ENCODE measurements at places on chromosomes 7 and 10.

DNA sequence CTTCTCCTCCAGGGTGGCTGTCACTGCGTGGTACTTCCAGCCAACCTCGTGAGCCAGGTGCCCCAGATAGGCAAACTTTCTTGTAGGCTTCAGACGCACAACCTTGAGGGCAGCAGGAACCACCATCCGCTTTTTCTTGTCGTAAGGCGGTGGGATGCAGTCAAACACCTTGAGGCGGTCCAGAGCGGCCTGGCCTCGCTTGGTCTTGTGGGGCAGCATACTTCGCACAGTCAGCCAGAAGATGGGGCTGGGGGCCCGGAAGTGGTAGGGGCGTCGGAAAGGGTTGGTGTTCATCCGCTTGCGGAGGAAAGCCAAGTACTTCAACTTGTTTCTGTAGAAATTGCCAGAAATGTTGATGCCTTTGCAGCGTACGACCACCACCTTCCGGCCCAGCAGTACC is 17.4 kb downstream of the SHOC2 start:
- DNase-seq: no peak

GRCh38 chr7:98423043-98423442 is 22.2 kb upstream of the BAIAP2L1 start:
- no peak for DNase-seq

GRCh38 chr10:85666102-85666501 is 700.5 kb downstream of the GRID1 start:
- no peak for DNase-seq

DNA sequence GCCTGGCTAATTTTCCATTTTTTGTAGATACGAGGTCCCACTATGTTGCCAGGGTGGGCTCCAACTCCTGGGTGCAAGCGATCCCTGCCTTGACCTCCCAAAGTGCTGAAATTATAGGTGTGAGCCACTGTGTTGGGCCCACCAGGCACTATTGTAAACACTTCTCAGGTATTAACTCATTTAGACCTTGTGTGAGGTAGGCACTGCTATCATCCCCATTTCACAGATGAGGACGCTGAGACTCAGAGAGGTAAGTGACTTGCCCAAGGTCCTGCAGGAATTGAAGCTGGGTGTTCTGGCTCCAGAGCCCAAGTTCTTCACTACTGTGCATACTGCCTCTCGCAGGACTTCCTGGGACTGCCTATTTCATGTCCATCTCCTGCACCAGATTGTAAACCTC is 67.1 kb upstream of the SYPL1 start:
- DNase-seq: no peak

DNA sequence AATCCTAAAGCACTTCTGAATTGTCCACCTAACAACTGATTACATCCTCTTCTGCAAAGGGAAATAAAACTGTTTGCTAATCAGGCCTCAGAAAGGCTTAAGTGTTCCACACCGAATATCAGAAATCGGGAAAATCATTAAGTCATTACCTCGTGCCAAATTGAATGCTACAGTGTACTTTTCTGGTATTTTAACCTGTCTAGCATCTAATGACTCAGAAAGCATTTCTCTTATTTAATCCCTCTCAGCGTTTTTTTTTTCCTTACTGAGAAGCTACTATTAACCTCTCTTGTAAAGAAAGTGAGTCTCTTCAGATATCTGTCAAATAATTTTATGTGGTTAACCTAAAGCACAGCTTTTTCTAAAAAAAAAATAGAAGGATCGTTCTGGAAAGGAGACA is 28.6 kb downstream of the VIM start:
- no peak for DNase-seq

GRCh38 chr10:58642283-58642682 is 129.6 kb downstream of the BICC1 start:
- DNase-seq: no peak

GRCh38 chr7:95105627-95106026 is 198.2 kb downstream of the PPP1R9A start:
- no peak for DNase-seq

DNA sequence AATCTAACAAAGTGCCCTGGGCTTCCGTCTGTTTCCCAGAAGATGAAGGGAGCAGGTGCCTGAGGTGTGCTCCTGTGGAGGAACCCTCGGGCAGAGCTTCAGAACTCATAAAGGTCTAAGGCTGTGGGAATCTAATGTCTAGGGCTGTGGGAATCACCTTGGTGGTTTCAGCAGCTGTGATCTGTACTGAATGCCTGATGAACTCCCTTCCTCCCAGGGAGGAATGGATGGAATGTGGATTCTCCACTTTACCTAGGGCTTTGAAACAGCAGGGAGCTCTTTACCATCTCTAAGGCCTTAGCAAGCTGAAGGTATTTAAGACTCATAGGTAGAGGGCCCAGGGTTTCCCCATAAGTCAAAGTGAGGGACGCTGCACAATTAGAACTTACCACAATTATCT is 36.0 kb upstream of the SEMA3E start:
- DNase-seq: no peak

DNA sequence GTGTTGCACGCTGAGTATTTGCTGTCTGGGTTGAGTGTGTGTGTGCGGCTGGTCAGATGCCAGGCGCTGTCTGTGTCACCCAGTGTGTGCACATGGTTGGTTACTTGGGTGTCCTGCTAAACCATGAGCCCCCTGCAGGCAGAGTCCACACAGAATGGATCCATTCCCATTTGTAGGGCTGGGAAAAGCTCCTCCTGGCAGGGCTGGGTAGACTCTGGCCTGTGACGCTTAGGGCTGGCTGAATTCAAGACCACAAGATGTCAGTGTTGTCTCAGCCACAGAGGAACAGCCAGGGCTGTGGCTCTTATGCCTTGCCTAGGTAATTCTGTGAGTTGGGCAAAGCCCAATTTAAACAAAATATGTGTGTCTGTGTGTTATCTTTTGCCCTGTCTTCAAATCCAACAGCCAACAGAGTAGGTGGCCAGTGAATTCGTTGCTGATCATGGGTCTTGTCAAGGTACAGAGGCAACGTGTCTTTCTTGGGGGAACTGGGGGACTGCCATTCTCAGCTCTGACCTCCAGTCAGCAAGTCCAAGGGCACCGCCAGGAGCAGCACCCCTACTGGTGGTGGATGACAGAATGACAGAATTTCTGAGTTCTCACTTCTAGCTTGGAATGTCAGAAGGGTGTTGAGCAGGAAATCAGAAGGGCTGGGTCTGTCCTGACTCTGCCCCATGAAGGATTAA is 285.1 kb downstream of the CCSER2 start:
- DNase-seq: no peak

DNA sequence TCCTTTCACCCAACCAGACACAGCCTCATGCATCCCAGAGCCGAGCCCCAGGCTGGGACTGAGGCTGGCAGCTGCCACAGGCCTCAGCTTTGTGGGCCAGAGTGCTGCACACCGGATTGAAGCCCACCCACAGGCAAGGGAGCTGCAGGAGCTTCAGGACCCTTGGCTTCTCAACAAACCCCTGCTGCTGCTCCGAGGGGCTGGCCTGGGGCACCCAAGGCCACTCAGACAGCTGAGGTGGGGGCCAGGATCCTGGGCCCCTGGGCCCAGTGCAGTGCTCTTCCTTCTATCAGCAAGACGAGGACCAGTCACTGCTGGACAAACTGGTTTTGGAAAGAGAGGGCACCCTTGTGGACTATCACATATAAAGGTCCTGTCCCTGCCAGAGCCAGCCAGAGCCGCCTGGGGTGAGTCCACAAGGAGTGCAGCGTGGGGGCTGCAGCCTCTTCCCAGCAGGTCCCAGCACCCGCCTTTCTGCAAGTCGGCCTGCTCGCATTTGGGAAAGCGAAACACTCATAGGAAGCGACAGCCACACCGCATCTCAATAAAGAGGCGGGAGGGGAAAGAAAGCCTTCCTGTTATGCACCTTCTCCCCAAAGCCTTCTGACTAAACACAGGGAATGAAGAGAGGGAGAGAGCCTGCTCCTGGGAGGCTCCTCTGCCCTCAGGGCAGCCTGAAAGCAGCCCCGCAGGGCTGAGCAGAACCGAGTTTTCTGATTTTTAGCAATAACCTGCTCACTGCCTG is 9.5 kb upstream of the TCERG1L start:
- DNase-seq: no peak

- DNase-seq: no peak
Observed at GRCh38 chr7:111535142-111535870, 27.0 kb downstream of the IMMP2L start.

GRCh38 chr7:137670222-137671064 is 176.3 kb downstream of the DGKI start:
- no peak for DNase-seq

GRCh38 chr7:20241911-20242261 is 24.7 kb upstream of the MACC1 start:
- DNase-seq: no peak

GRCh38 chr7:6227294-6227846 is 45.1 kb downstream of the CYTH3 start:
- no peak for DNase-seq

DNA sequence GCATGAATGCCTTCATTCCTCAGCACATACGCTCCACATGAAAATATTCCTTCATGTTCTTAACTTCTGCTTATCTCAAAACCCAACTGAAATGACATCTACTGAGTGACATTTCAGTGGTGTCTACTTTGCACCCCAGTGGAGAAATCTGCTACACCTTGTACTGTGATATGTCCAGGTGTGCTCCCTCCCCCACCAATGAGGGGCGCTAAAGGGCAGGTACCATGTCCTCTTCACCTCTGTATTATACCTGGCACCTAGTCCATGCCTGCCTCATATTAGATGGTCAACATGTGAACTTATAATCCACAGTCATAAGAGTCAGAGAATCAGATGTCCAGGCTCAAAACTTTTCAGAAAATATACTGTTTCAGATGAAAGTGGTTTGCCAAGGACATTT is 2.1 kb downstream of the PAXIP1 start:
- peak; percentile 11 for DNase-seq

DNA sequence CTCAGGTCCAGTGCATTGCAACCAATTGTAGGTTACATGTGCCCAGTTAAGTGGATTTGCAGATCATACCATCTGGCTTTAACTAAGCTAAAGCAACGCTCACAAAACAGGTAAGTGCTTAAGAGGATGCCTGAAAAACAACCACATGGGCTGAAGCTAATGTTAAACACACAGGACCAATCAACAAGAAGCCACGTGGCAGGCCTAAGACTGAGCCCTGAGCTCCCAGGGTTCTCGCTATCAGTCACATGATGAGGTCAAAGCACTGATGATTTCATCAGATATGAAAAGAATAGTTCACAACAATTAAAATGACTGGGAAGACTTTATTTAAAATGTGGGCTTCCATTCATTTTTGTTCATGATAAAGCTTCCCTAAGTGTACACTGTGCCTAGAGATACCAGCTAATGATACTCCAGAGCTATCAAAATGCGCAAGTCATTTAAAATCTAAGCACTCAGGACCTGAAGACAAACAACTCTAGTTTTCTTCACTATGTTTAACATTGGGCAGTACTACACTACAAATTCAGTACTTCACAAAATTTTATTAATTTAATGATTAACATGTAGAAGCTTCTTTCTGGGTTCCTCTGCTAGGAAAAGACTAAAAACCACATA is 90.6 kb downstream of the PIP4K2A start:
- DNase-seq: no peak

GRCh38 chr7:107803009-107803610 is at the start of gene SLC26A3:
Gene SLC26A3 (minus strand): TSS chr7:107803223. CDS start chr7:107794509, 8,714 bp downstream.
- DNase-seq: no peak

DNA sequence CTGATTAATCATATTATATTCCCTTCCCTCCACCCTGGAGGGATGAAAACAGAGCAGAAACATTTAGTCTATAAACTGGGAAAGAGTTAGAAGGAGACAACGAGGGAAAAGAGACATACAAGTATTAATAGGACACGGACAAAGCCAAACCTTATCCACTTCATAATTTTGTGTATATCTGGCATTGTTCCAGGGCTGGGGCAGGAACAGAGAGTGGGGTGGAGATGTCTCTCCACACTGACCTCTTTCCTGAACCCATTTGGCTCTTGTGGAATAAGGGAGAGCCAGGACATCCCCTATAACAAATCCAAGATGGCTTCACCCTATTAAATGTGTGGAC is 43.7 kb upstream of the TSPAN33 start:
- DNase-seq: no peak

DNA sequence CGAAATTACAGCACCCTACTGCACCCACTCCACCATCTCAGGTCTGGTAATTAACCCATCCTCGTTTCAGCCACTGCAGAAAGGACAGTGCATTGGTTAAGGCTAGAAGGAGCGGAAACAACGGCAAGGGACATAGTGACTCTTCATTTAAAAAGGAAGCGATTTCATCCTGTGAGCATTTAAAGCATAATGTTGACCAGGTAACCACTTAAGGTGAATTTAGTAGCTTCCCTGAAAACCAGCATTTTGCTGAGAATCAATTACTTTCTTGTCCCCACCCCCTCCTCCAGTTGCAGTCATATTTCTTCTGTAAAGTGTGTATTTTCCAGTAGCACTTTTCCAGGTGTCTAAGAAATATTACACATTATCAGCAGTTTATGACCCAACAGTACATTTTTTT is 821 bp upstream of the JAZF1 start:
- no peak for DNase-seq

GRCh38 chr7:34776748-34777358 is 118.8 kb downstream of the NPSR1 start:
- DNase-seq: no peak

GRCh38 chr7:18503126-18503866 is 7.7 kb downstream of the HDAC9 start:
- DNase-seq: no peak

- no peak for DNase-seq
Observed at GRCh38 chr7:2734751-2735571, 47.0 kb downstream of the AMZ1 start.

DNA sequence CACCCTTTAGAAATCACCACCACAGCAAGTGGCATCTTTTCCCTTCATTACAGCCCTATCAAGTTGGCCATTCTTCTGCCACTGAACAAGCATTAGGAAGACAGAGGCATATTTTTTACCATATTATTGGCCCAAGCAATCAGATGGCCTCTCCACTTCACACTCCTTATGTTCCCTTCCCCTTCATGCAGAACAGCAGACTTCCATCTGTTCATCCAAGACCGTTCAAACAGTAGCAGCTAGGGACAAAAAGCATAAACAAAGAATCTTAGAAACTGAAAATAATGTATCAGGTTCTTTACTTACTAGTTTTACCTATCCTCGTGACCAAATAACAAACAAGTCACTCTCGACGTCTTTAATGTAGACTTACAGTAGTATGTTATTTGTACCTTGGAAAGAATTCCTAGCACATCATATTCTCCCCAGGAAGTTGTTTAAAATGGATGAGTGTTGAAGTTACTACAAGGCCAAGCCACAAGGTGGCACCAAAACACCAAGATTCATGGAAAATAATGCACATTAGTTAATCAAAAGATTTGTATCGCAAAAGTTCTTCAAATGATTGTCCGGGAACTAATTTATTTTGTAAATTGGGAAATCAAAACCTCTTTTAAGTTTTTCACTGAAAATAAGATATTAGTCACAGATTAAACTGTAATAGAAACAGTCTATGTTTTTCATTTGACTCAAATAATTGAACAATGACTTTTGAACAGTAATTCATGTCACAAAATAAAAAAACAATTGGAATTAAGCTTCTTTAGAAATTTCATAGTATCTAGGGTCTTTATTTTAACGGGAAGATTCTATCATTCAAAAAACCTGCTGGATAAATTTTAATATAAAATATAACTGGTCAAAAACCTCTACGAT is 112.1 kb downstream of the VPS41 start:
- DNase-seq: peak; percentile 59

- DNase-seq: no peak
Observed at GRCh38 chr7:35866186-35866585, 65.3 kb downstream of the SEPTIN7 start.

- no peak for DNase-seq
Observed at GRCh38 chr10:15451137-15452094, 80.3 kb upstream of the FAM171A1 start.

GRCh38 chr7:46970131-46970430 is 611.8 kb downstream of the TNS3 start:
- no peak for DNase-seq

- DNase-seq: no peak
Observed at GRCh38 chr7:23700046-23700445, 10.0 kb upstream of the STK31 start.

Data from CD4-positive, alpha-beta T cell treated with Interleukin-21 for 1 hour (primary cell).